ENCODE measurements at places on chromosomes 16 and 17. TPM values are rescaled to one million over a fixed set of nuclear protein-coding genes. Genes with fewer than 3 reads are reported as not detected.
A peak's percentile ranks its signal among the peaks of the same experiment; 100 is the strongest.

The FOXN1 gene
- total RNA-seq: not detected

The MYH13 gene
- total RNA-seq: not detected

GRCh38 chr17:50642071-50642721 is 7.5 kb downstream of the ABCC3 start:
- no peak for DNase-seq

The LHX1 gene
- 2.9 TPM for total RNA-seq

DNA sequence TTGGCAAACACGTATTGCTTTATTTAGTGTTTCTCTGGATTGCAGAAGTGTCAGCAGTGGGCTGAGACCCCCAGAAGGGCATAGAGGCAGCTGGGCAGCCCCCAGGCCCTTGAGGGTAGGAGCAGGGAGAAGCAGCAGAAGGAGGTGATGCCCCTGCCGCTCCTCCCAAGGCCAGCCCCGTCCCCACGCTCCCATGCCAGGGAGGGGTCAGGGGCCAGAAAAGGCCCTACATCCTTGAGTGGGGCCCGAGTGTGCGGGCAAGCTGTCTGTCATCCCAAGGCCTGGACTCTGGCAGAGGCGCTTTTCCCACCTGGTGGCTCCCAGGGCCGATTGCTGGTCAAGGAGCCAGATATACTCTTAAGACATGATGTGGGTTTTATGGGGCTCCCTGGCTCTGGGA is 8.2 kb upstream of the CRK start:
- DNase-seq: no peak

GRCh38 chr17:39979893-39980350 is 685 bp upstream of the PSMD3 start:
- DNase-seq: no peak

The ITGA2B gene
- total RNA-seq: 4.3 TPM

- no peak for DNase-seq
These were observed 3.3 kb downstream of the GALNS start for GRCh38 chr16:88853325-88853941.

The CHST5 gene
- 1.4 TPM for total RNA-seq

GRCh38 chr16:85583491-85584181 is 29.5 kb upstream of the GSE1 start:
- peak; percentile 80 for DNase-seq

Measured in umbilical cord (tissue), 2 donors.